ENCODE measurements at places on chromosomes 2 and 18.

DNA sequence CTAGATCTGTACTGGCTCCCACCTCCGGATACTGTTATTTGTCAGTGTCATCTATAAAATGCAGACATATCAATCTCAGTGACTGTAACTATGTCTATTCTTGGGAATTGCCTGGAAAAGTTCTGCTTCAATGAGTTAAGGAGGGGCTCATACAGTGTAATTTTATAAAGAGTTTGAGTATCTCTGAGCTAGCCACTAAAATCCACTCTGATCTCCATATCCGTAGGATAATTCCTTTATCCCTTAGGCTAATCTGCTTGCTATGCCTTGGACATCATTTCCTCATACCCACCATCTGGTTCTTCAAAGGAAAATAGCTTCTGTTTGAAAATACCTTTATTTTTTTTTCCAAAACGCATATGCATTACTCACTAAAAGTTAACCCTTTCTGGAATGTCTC, 863.2 kb downstream of the SUCLG1 start:
- no peak for DNase-seq

DNA sequence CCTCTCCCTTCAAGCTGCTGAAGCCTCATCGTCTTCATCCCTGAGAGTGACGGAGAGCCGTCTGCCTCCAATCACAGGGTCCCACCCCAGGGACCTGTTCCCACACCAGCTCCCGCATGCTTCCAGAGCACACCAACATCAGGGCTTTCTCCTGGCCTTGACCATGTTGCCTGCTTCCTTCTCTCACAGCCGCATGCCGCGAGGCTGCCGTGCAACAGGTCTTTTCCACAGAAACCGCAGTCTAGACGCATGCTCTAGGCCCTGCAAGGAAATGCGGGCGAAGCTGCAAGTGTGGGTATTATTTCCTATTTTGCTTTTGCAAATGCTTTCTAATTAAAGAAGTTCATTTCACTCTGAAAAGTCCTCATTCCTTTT, 277.8 kb downstream of the EIPR1 start:
- DNase-seq = no peak

DNA sequence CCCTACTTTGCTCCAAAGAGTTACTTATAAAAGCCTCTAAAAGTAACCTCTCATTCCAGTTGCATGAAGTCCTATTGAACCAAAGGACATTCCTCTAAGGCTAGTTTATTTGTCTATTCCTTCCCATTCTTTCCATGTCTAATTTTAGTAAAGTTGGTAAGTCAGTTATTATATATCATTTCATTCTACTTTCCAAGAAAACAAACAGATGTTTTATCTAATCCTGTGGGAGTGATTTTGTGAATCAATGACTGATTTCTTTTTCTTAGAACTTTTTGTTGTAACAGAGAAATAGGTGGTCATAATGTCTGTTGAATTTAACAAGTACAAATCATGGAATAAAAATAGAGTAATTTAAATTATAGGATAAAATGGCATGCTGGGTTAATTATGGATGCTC, 286.3 kb downstream of the FSIP2 start:
- no peak for DNase-seq

- no peak for DNase-seq
These were observed 27.8 kb downstream of the VAPA start for GRCh38 chr18:9941660-9942059.

DNA sequence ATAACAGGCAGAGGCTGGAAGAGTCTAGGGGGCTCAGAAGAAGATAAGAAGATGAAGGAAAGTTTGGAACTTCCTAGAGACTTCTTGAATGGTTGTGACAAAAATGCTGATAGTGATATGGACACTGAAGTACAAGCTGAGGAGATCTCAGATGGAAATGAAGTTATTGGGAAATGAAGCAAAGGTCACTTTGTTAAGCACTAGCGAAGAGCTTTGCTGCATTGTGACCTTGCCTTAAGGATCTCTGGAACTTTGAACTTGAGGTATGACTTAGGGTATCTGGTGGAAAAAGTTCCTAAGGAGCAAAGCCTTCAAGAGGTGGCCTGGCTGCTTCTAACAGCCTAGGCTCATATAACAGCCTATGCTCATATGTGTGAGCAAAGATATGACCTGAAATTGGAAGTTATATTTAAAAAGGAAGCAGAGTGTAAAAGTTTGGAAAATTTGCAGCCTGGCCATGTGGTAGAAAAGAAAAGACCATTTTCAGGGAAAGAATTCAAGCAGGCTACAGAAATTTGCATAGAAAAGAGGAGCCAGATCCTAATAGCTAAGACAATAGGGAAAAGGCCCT, 91.3 kb downstream of the L3MBTL4 start:
- no peak for DNase-seq

- no peak for DNase-seq
These were observed 24.1 kb downstream of the DYNC1I2 start for GRCh38 chr2:171711351-171711750.

GRCh38 chr18:22613788-22614187, 196.1 kb upstream of the CTAGE1 start:
- no peak for DNase-seq

DNA sequence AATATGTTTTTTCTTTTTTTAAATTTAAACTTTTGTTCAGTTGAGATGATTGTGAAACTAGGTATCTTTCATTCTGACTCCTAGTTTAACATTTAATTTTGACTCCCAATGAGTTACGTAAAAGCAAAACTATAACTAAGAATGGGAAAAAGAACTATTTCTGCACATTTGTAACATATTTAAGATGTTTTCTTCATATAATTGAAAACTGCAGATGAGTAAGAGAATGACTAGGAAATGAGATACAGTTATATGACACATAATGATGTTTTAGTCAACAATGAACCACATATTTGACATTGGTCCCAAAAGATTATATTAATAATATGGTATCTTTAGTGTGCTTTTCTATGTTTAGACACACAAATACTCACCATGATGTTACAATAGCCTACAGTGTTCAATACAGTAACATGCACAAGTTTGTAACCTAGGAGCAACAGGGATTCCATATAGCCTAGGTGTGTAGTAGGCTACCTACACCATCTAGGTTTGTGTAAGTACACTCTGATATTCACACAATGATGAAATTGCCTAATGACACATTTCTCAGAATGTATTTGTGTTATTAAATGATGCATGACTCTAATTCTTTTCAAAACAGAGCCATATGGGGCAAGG, 12.6 kb downstream of the ERMN start:
- no peak for DNase-seq

DNA sequence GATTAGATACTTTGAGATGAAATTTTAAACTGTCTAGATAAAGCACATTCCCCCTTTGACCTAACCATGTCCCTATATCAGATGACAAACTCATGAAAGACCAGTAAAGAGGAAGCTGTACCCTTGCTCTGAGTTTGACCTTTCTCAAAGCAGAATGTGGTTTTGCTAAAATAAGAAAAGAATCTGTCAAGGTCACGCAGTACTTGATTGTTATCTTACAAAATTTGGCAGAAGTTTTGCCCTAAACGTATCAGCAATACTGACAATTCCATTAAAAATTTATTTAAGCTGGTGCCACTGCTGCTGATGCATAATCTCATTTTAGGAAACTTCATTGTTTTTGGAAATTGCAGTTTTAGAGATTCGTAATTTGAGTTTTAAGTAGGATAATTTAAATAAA, 31.2 kb upstream of the GALM start:
- DNase-seq = no peak

- DNase-seq = no peak
These were observed 49.0 kb upstream of the SP3 start for GRCh38 chr2:174014011-174014698.

- DNase-seq = no peak
These were observed 995 bp downstream of the MBD5 start for GRCh38 chr2:148021886-148022285.

DNA sequence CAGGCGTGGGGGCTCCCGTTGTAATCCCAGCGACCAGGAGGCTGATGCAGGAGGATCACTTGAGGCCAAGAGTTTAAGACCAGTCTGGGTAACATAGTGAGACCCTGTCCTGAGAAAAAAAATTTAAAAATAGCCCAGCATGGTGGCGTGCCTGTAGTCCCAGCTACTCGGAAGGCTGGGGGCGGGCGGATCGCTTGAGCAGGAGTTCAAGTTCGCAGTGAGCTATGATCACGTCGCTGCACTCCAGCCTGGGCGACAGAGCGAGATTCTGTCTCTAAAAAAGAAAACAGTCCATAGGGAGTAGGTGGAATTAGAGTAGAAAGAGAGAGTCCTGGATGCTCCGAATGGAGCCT, 325 bp upstream of the TTLL4 start:
- no peak for DNase-seq

- peak; percentile 9 for DNase-seq
These were observed 267.8 kb upstream of the TRIB2 start for GRCh38 chr2:12448846-12449505.

- DNase-seq = no peak
These were observed 56.4 kb upstream of the PPP1CB start for GRCh38 chr2:28695245-28695647.

GRCh38 chr2:142868229-142868762, 9.2 kb upstream of the KYNU start:
- DNase-seq = no peak

GRCh38 chr2:20953146-20953824, 90.6 kb downstream of the APOB start:
- DNase-seq = no peak

DNA sequence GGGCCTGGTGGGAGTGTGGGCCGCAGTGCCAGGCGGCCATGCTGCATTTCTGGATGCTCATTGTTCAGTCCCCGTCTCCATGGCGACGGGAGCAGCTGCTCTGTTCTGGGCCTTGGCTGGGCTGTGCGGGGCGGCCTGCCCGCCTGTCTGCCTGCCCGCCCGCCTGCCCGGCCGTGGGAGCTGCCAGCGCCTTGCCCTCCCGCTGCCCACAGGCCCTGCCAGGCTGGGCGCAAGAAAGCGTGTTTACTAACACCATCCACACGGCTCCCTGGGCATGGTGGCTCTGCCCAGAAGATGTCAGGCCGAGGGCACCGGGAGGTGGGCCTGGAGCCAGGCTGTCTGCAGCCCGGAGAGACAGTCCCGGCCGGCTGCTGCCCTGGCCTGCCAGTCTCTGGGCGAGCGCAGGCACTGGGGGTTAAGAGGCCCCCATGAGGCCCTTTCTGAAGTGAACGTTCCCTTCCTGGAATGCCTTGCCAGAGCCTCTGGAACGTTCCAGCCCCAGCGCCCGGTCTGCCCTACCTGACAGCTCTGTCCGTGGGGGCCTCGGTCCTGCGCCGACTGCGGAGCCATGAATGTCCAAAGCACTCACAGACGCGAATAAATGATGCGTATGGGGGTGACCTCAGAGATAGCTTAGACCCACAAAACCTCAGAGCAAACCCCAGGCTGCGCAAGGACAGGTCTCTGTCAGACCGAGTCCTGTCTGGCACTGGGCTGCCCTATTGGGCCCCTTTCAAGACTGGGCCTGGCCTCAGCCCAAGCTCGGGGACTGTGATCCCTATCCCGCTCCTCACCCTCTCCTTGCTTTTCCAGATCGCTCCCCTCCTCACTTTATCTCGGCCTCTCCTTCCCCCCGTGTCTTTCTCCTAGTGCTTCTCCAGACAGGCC, 44.3 kb downstream of the MYCN start:
- DNase-seq = no peak

DNA sequence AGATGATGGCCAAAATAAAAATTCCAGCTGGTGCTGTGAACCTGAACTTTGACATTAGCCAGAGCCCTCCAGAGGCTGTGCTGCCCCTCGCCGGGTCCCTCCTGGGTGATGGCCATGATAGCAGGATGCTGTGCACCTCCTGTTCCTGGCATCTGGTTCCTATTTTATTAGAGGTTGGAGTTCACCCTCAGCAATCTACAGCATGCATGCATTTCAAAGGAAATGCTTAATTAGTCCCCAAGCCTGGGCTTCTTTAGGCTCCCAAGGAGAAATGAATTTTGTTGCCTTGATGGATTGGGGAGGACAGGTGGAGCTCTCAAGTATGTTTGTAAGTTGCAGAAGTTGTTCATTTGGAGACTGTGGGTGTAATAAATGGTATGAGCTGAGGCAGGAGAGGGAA, 166.9 kb downstream of the GLI2 start:
- no peak for DNase-seq

DNA sequence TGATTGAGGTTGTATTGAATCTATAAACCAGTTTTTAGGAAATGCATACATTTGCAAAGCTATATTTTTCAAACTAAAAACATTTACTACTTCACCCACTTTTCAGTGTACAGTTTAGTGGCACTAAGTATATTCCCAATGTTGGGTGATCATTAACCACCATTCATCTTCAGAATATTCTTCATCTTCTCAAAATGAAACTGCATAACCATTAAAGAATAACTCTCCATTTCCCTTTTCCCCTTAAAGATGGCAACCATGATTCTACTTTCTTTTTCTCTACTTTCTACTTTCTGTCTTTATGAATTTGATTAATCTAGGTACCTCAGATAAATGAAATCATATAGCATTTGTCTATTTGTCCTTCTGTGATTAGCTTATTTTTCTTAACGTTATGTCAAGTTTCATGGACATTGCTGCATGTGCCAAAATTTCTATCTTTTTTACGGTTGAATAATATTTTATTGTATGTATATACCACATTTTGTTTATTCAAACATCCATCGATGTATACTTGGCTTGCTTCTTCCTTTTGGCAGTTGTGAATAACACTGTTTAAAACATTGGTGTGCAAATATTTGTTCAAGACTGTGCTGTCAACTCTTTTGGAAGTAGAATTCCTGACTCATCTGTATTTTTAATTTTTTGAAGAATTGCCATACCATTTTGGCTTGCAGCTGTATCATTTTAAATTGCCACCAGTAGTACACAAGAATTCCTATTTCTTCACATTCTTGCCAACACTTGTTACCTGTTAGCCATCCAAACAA, 104.9 kb downstream of the RPRM start:
- no peak for DNase-seq

DNA sequence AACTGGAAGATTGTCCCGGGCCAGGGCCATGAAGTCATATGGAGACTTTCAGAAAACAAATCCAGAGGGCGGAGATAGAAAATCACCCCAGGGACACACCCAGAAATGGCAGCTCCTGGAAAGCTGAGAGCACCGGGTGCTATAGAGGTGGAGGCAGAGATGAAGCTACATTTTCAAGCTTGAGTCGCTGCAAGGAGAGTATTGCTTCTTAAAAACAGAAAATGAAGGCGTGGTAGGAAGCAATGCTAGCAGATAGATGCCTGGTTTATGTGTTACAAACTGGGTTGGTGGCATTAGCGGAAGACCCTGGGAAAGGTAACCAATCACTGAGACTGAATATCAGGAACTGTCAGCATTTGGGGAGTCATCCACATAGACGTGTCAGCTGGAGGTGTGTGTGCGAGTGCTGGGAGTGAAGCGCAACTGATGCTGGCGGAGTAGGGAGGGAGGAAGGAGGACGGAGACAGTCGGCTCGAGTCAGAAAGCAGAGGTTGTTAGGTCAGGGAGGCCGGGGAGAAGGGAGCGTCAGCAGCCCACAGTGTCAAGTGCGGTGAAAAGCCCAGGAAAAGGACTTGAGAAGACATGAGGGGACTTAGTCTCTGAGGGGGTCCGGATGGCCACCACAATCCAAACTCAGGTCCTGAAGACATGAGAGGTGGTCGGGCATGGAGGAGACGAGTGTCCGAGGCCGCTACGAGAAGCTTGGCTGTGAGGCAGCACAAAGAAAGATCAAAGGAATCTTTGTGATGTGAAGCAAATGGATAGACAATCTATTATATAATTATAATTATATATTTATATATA, 45.4 kb downstream of the C18orf63 start:
- DNase-seq = no peak

- DNase-seq = no peak
These were observed 176.4 kb upstream of the ID2 start for GRCh38 chr2:8505311-8505920.

GRCh38 chr2:170213651-170214050, 35.7 kb downstream of the MYO3B start:
- DNase-seq = no peak
